Bronchial smooth muscle cell (primary cell): ENCODE measurements at places on chromosomes 16 and 17. TPM values are rescaled to one million over a fixed set of nuclear protein-coding genes. Genes with fewer than 3 reads are reported as not detected.

The KRT39 gene
- 0.16 and 0.17 TPM in 2 replicates for total RNA-seq

The SLC26A11 gene
- 9.9 and 10.3 TPM in 2 replicates for total RNA-seq

The EPN3 gene
- not detected in 2 replicates for total RNA-seq

The FDXR gene
- 62.7 and 67.5 TPM in 2 replicates for total RNA-seq

The ITGAX gene
- under 0.01 TPM in 1 of 2 replicates, not detected in the other for total RNA-seq

The SEPTIN12 gene
- total RNA-seq = not detected in 2 replicates

The WNK4 gene
- total RNA-seq = 0.09 and 0.32 TPM in 2 replicates

The KRT20 gene
- not detected in 2 replicates for total RNA-seq

The FUS gene
- total RNA-seq = 32.5 and 32.7 TPM in 2 replicates

The NUPR1 gene
- total RNA-seq = 18.9 and 60.0 TPM in 2 replicates

The TRAPPC1 gene
- 62.2 and 66.2 TPM in 2 replicates for total RNA-seq

The PCTP gene
- total RNA-seq = 12.3 and 16.7 TPM in 2 replicates

The OR3A3 gene
- not detected in 2 replicates for total RNA-seq
